ENCODE measurements at places on chromosomes 4 and X.

DNA sequence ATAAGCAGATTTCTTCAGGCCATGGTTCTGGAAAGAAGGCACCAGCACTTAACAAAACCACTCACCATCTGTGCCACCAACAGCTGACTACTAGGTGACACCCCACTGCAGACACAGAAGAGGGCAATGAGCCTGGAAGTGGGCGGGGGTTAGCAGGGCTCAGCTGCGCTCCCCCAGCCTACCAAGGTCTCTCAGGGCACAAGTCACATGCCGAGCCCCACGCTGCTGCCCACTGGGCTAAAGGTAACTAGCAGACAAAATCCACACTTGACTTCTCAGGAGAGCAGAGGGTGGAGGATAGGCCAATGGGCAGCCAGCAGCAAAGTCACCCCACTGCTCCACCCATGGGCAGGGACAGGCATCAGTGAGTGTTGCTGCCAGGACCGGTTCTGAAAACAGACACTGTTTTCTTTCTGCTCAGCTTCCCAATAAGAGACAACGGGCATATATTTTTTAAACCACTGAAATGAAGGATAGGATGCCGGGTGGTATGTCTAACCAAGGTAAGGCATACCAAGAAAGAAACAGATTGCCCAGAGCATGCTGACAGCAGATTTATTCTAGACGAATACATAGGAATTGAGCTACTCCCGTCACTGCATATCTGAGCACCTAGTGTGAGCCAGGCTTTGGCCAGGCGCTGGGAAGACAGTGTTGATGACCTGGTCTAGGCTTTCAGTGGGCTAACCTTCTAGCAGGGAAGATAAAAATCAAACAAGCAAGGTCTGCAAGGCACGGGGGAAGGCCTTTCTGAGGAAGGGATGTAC lies 20.1 kb downstream of the ACSL1 start:
- DNase-seq = no peak

DNA sequence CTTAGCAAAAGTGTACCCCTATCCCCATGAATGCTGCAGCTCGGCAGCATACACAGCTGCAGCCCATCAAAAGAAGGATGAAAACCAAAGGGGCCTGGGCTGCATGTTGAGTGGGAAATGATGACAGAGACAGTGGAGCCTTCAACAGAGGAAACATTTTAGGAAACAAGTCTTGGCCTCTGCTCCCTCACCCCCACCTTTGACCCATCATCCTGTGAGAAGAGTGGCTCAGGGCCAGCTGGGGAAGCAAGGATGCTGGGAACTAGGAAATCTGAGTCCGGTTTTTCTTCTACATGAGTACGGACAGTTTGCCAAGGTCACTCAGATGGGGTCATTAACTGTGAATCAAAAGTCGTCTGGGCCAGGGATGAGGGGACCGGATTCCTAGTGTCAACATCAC lies 37.2 kb downstream of the IDS start:
- no peak for DNase-seq

DNA sequence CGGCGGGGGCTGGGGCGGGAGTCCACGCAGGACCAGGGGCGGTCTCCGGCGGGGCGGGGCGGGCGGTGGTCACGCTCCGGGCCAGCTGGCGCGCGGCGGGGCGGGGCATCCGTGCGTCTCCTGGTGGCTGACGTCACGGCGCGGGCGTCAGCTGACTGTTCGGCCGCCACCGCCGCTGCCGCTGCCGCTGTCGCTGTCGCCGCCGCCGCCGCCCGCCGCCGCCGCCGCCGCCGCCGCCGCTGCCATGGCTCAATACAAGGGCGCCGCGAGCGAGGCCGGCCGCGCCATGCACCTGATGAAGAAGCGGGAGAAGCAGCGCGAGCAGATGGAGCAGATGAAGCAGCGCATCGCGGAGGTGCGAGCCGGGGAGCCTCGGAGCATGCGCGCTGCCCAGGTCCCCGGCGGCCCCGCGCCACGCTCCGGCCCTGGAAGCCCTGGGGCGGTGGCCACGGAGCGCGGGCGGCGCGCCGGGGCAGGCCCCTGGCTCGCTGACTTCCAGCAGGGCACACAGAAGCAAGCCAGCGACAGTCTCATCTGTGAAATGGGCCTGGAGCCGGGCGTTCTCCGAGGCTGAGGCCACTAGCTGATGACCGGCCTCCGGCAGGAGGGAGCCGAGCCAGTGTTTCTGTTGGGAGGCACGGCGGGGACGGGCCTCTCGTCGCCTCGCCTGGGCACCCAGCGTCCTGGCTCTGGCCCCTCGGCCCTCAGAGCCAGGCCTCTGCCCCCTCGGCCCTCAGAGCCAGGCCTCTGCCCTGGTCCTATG lies at the start of gene FAM50A:
Gene FAM50A, plus strand, starts transcription at position 150 of the 763 bp plus-strand sequence. Its CDS starts 95 bp downstream, at position 245.
- DNase-seq = peak; percentile 63

GRCh38 chr4:184434501-184435066 lies 39.8 kb downstream of the IRF2 start:
- DNase-seq = no peak

DNA sequence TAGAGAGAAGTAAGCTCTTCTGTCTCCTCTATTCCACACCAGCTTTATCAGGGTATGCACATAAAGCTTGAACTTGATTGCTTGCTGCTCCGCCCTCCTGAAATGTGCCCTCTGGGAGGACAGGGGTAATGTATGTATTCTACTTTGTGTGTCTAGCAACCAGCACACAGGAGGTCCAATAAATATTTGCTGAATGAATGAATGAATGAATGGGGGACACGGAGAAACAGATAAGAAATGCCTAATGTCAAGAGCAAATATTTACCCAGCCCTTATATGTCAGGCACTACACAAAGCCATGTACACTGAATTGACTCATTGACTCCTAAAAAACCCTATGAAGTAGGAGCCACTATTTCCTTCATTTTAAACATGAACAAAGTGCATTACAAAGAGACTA lies 2.3 kb upstream of the MSL3 start:
- no peak for DNase-seq

DNA sequence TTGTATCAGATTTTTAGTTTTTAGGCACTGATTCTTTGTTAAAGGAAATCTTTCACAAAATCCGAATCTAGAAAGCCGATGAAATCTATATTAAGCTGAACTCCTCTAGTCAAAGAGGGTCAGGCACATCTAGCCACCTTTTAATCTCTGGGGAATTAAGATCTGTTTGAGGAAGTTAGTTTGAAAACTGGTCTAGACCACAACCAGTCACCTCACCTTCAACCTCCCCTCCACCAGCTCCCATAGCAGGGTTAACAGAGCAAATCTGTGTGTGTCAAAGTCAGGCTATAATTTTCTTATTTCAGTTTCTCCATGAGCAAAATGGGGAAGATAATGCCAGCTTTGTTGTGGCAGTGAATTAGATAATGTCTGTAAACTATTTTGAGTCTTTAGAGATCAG lies 110.0 kb upstream of the IGFBP7 start:
- no peak for DNase-seq

- no peak for DNase-seq
These were observed 3.6 kb downstream of the SLC10A6 start for GRCh38 chr4:86845593-86845992.

DNA sequence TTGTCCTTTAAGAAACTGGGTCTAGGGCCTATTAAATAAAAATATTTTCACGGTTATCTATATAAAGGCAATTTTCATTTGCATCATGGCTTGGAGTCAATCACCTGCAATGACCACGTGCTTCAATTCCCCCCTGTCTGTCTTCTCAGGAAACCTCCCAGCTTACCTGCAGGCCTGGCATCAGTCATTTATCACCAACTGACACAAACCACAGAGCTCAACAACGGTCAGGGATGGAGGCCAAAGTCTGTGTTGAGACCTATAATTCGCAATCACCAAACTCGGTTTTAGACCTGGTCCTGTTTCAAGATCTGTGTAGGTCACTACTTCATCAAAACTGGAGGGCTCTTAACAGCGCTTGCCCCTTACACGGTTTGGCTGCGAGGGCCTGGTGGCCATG lies 1.9 kb downstream of the SLC9A7 start:
- DNase-seq = no peak

GRCh38 chr4:67152976-67153375 lies 392.3 kb downstream of the CENPC start:
- no peak for DNase-seq
